ENCODE measurements at places on chromosomes 13 and 19.

- peak; percentile 33 for DNase-seq
These were observed 26.9 kb downstream of the GAS6 start for GRCh38 chr13:113836768-113837559.

DNA sequence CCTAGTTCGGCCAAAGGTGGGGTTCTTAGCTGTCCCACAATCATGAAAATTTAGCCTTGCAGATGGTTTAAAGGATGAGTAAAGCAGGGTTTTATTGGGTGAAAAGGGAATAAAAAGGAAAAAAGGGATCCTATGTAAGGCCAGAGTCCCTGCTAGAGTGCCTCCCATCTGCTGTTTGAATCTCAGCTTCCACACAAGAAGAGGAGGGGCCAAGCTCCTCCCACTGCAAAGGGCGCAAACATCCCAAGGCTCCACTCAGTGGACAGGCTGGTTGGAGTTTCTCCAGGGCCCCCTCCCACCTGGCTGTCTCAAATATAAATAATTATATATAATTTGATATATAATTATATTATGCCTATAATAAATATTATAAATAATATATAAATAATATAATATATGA, 1272.1 kb upstream of the PCDH20 start:
- no peak for DNase-seq

GRCh38 chr13:54018485-54018884, 989.9 kb downstream of the OLFM4 start:
- no peak for DNase-seq

DNA sequence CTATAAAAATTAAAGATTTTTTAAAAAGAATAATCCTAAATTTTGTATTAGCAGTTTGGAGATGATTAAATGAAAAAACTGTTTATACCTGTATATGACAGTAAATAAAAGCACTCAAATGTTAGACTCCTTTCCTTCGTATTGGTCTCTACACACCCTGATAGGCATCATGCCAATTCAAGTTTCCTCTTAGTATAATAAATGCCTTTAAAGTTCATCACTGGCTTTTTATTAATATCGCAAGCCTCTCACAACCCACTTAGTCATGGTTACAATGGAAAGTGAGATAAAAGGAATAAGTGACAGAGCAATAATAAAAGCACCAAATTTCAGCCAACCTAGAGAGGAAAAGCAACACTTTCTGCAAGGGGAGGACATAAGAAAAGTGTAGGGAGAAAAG, 102.2 kb downstream of the PIBF1 start:
- no peak for DNase-seq

DNA sequence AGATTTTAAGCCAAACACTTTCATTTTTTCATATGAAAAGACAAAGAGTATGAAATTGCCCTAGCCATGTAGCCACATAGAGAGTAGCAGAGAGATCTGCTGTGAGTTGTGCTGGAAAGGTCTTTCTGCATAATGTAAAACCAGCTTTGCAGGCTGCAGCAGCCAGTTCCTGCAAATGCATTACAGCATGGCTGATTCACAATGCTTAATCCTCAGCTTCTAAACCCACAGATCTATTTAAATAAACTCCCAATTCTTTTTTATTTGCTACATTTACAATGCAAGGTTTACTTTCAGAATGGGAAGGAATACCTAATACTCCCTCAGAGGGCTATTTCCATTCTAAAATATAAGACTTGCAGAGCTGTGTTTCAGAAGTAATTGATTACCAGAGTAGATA, 185.6 kb upstream of the STARD13 start:
- DNase-seq, result no peak

Measured in NCI-H526 treated with DMSO at 0.1 percent for 48 hours (cell line).